NCI-H1930 (cell line): ENCODE measurements at places on chromosomes 2 and 18.
A peak's percentile ranks its signal among the peaks of the same experiment; 100 is the strongest.

DNA sequence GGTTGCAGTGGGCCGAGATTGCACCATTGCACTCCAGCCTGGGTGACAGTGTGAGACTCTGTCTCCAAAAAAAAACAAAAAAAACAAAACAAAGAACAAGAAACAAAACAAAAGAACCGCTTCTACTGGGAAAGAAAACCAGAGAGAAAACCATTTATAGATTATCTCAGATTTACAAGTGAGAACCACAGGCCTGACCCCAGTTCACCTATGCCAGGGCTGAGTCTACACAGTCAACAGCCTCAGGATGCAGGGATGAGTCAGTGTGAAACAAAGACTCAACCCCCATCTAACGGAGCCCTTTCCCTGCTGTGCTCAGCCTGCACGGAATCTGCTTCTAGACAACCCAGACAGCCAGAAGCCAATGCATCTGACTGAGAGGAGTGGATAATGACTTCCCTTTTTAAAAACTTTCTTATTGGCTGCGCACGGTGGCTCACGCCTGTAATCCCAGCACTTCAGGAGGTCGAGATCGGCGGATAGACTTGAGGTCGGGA is 25.5 kb upstream of the YWHAQ start:
- DNase-seq, result no peak

DNA sequence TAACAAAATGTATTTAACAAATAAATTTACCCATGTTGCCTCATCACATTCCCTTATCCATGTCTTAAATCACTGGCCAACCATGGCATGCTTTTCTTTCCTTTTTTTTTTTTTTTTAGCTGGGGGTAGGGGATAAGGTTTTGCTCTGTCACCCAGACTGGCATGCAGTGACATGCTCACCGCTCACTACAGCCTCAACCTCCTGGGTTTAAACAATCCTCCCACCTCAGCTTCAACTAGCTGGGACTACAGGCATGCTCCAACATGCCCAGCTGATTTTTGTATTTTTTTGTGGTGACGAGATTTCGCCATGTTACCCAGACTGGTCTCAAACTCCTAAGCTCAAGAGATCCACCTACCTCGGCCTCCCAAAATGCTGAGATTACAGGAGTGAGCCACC is 266.4 kb downstream of the THSD7B start:
- DNase-seq, result no peak

- no peak for DNase-seq
These were observed 20.3 kb upstream of the RBBP8 start for GRCh38 chr18:22912835-22913234.

GRCh38 chr2:18841248-18842150 is 252.1 kb upstream of the NT5C1B start:
- no peak for DNase-seq

DNA sequence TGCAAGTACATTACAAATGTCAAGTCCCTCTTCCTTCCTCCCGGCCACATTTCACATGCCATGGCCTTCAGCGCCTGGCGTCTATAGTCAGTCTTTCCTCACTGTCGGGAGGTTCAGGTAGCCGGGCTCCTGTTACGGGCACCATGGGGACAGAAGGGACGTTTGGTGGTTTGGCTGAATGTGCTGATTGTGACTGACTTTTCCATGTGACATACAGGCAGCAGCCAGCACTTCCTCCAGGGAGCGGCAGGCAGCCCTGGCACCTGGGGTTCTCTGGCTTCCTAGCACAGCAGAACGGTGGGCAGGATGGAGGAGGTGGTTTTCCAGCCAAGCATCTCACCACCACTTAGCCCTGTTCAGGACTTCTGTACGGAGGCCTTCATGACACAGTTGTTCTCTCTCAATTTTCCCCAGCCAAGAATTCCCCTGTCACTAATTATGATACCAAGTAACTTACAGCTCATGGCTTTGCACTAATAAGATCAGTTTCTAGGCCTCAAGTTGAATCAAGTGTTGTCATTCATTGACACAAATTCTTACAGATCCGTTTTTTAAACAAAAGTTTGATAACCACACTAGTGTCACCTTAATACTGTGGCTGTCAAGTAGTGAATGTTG is 83.9 kb upstream of the REV1 start:
- DNase-seq, result no peak

DNA sequence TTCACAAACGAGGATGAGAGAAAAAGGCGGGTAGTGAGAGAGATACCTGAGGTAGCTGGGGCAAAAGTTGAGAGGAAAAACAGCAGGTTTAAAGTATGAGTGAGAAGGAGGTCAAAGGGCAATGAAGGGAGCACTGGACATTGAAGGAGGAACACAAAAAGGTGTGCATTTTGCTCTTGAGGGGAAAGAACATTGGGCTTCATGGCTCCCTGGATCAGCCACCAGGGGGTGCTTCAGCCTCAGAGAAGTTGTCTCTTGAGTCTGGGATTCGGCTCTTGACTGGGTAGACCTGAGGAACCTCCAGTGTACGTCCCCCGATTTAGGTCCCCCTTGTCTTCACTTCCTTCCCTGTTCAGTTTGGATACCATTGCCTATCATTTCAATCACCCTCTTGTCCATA is 128.5 kb downstream of the RAPGEF4 start:
- peak; percentile 22 for DNase-seq

GRCh38 chr18:35306588-35307250 is 16.7 kb upstream of the ZSCAN30 start:
- no peak for DNase-seq

DNA sequence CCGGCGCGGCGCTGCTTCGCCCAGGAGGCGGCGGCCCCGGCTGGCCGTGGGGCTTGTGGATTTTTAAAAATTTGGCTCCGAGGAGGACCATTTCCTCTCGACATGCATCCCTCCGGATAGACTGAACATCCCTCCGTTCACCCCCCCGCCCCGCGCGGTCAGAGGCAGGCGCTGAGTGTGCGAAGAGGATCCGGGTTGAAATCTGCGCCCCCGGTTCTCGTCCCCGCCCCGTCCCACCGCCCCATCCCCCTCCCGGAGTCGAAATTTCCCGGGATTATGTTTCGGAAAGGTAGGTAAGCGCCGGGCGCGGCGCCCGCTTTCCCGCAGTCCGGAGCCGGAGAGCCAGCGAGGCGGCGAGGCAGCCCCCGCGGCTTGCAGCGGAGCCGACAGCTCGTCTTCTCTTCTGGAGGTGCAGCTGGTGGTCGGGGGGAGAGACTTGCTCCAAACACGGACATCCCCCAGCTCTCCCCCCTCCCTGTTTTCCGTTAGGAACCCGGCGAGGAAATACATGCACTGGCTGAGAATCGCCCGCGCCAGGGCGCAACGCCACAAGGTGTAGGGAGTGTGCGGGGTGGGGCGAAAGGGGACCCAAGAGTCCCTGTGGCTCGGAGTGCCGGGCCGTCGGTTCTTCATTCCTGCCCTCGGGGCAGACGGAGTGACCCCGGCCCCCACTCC is at the start of gene PRKCE:
PRKCE (plus strand) TSS at position 261 of the 675 bp plus-strand sequence.
- DNase-seq, result no peak

- no peak for DNase-seq
These were observed 50.5 kb downstream of the SLC4A5 start for GRCh38 chr2:74292751-74293150.

- no peak for DNase-seq
These were observed 43.0 kb downstream of the FTCDNL1 start for GRCh38 chr2:199807966-199808365.

DNA sequence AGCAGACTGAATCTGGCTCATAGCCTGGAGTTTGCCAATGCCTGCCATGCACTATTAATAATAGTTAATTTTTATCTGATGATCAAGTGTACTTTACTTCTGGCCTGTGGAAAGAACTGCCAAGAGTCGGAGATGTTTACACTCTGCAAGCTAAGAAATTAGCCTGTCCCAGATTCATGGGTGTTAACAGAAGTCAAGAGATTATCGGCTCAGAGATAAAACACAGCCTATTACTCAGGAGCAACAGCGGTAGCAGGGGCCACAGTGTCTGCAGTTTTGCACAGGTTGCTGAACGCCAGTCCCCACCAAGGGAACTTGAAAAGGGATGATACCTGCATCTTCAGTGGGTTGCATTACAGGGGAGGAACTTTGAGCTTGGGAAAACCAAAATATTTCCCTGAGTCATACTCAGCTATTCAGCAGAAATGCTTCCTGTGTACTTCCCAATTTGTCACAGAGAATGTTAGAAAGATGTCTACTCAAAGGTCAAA is 4.3 kb upstream of the ADI1 start:
- DNase-seq, result no peak

GRCh38 chr2:209593930-209594329 is 170.1 kb downstream of the MAP2 start:
- DNase-seq, result no peak

- DNase-seq, result no peak
These were observed 101.7 kb upstream of the ALPP start for GRCh38 chr2:232276733-232277313.

GRCh38 chr2:2831633-2832032 is 500.6 kb upstream of the MYT1L start:
- DNase-seq, result no peak

- DNase-seq, result no peak
These were observed 14.7 kb downstream of the ODC1 start for GRCh38 chr2:10433264-10433946.

DNA sequence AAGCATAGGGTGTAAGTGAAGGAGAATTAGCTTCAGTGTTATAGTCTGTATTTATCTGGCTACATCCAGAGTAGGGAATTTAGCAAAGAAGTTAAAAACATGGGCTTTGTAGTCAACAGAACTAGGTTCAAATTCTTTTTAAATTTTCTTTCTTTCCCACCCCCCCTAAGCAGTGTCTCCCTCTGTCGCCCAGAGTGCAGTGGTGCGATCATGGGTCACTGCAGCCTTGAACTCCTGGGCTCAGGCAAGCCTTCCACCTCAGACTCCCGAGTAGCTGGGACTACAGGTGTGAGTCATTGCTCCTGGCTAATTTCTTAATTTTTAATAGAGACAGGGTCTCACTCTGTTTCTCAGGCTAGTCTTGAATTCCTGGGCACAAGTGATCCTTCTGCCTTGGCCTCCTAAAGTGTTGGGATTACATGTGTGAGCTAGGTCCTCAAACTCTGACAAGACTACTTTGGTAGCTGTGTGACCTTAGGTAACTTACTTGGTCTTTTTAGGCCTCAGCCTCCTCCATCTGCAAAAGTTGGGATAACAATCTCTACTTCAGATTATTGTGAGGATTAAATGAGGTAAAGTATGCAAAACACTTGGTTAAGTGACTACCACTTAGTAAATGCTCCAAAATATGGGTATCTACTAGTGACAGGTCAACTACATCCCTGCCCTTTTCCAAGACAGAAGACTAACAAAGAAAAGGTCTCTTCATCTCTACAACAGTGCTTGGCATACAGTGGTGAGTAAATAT is 17.8 kb downstream of the DOK1 start:
- no peak for DNase-seq

GRCh38 chr2:236505648-236506047 is 64.0 kb upstream of the ACKR3 start:
- DNase-seq, result no peak

DNA sequence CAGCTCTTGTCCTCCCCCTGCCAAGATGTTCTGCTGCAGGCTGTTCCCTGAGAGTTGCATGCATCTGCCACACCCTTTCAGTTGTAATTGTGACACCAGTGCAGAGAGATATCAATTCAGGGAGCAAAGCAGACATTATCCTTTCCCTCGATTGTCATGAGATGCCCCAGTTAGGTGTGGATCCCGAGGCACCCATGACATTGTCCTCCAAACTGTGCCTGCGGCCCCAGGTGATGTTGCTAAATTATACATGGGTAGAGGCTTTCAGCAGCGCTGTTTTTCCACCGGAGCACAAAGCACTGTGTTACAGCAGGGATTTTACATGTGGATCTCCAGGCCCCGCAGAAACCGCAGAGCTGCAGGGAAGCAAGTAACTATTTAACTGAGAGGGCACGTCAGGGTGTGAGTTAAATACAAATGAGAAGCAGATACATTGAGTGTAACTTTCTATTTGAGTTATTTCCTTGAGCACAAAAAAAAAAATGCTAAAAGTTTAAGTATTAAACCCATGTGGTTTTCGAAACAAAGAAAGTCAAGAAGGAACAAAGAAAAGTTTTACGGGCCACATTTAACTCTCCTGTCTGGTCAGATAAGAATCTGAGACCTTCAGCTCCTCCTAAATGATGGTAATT is 90.3 kb upstream of the BCL2L11 start:
- DNase-seq, result no peak

DNA sequence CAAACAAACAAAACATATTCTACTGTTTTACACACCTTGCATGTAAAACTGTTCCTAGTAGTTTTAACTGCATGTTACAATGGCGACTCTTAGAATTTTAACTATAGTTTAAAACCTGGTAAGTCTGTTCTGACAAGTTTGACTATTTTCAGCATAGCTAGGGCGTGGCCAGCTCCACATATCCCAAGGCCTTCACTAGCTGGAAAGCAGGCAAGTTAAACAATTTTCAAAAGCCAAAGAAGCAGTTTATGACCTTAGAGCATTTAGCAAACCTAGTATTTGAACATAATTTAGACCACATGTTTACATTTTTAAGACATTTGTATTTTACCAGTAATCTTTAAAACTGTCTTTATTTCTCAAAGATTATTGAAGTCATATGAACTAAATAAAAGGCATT is 402.8 kb upstream of the SYT4 start:
- DNase-seq, result no peak

DNA sequence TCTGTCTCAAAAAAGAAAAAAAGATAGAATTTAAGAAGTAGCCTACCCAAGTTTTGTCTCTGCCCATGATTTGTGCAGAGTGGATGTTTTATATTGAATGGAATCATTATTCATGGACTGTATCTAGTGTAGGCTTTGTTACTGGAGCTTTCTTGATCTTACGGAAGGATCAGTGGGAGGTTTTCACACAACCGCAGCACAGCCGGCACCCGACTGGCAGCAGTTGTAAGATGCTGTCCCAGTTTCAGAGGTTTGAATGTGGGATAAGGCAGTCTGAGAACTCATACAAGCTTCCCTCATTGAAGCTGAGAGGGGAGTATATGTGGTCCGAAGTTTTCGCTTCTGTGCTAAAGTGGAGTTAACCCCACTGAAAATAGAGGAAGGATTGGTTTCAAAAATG is 19.7 kb upstream of the SAG start:
- no peak for DNase-seq

DNA sequence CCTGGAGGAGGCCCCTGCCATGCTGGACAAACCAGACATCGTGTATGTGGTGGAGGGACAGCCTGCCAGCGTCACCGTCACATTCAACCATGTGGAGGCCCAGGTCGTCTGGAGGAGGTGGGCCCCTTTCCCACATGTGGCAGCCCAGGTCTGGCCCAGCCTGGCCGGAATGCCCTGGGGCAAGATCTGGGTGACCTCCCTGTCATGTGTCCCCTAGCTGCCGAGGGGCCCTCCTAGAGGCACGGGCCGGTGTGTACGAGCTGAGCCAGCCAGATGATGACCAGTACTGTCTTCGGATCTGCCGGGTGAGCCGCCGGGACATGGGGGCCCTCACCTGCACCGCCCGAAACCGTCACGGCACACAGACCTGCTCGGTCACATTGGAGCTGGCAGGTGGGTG is 25.2 kb upstream of the GMPPA start:
- no peak for DNase-seq
